ENCODE measurements at places on chromosomes 2 and 18.

GRCh38 chr2:98771721-98772524 lies 41.0 kb upstream of the MGAT4A start:
- peak; percentile 63 for DNase-seq

DNA sequence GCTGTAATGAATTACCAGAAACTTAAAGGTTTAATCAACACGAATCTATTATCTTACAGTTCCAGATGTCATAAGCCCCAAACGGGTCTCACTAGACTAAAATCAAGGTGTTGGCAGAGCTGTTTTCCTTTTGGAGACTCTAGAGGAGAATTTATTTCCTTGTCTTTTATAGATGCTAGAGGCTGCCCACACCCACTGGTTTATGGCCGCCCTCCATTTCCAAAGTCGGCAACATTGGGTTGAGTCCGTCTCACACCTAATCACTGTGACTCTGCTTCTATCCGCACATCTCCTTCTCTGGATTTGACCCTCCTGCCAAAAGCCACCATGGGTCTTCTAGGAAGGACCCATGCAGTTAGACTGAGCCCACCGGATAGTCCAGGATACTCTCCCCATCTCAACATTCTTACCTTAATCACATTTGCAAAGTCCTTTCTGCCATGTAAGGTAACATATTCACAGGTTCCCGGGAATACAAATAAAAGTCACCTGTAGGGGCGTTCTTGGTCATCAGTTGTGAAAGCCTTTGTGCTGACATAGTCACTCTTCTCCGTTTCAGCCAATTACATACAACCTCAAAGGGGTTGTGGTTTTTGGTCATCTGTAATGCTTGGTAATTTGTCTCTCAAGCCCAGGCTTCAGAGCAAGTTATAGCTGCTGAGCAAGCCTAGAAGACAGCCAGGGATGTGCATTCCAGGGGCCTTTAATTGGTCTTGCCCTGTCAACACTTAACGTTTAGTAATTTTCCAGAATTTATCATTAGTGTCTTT lies 179.4 kb downstream of the ANTXR1 start:
- DNase-seq, result no peak

- no peak for DNase-seq
These were observed 11.7 kb downstream of the PASK start for GRCh38 chr2:241137276-241138190.

GRCh38 chr2:19949071-19949470 lies 40.8 kb downstream of the WDR35 start:
- DNase-seq, result no peak
